HuH-7 (cell line): ENCODE measurements at places on chromosomes 6 and 20.

GRCh38 chr20:3390759-3391425, 16.6 kb downstream of the DNAAF9 start:
- DNase-seq, result no peak

- DNase-seq, result no peak
These were observed 33.2 kb downstream of the SLC22A23 start for GRCh38 chr6:3423439-3424184.

DNA sequence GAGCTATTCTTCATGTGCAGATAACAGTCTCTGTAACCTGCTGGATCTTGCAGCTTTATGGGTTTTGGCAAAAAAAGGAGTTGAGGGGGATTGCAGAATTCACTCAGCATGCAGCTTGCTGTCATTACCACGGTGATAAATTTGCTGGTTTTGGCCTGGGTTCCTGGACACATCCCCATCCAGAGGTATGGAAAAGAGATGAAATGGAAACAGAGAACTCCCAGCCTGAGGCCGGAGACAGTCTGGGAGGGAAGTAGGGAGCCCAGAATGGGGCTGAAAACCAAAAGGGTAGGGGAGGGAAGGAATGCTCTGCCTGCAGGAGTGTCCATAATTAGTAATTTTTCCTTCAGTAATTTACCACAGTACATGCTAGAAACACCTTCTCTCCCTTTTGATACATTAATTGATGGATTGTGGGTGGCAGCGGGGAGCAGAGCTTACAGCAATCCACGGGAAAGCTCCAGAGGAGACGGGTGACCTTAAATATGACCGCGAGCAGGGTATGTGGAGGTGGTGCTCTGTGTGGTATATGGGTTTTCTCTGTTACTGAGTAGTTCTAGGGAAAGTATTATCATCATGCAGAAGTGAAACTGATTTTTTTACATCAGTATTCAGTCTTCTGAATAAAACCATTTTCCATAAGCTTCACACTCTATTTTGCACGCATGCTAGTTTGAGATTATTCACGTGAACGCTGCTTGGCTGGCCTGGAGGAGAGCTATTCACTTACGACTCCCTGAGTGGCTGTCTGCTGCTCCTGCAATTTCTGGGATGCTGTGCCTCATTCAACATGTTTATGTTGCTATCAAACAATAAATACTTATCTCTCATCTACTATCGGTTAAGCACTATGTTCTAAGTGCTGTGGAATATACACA, 66.3 kb upstream of the KCNK16 start:
- no peak for DNase-seq

DNA sequence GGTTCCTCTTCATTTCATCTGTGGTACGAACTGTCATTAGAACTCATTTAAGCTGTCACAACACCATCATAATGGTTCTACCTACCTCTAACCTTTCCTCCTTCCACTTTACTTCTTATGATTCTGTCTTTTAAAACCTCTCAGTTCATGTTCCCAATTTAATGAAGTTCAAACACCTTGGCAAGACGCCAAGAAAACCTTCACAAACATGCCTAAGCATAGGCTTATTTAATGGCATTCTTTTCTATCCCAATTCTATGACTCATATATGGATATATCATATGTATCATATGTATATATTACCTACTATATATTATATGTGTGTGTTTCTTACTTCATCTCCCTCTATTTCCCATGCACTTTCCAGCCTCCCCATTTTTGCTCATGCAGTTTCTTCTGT, 283.4 kb upstream of the TBX18 start:
- DNase-seq, result no peak

- DNase-seq, result no peak
These were observed 42.0 kb upstream of the KCNQ5 start for GRCh38 chr6:72579865-72580264.

GRCh38 chr20:18849131-18849530, 35.5 kb downstream of the SCP2D1 start:
- DNase-seq, result no peak

- DNase-seq, result no peak
These were observed 385.7 kb upstream of the MMS22L start for GRCh38 chr6:97668716-97669115.

DNA sequence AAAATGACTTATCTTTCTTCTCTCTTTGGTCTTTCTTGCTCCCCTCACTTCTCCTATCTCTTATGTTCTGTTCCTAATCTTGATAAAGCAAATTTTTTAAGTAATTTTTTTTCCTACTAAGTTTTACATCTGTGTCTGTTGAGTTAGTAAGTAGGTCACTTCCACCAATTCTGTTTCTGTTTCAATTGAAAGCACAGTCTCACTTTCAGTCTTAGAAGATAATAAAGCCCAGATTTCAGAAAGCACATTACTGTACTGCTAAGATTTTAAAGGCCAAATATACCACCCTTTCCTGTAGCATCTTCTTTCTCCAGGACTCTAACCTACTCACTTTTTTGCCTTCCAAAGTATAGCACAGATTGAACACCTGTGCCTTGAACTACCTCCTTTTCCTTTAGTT, 866.1 kb upstream of the ADGRB3 start:
- no peak for DNase-seq

DNA sequence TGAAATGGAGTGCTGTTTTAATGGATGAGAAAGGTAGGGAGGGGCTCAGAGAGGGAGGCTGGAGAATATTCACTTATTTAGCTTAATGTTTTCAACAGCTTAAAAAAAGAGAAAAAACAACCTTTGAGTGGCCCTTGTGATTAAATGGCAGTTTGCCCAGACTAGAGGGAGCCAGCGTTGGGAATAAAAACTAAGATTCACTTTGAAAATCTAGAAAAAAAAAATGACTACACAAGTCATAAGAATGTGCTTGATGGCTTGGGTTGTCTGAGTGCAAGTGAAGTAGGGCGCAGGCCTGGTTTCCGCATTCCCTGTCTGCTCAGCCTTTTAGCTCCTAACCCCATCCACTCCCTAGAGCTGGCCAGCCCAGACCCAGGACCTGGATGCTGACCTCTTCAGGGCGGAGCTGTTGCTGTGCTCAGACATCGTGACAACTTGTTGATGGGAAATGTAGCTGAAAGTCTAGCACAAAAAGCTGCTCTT, 28.9 kb downstream of the UTRN start:
- DNase-seq, result no peak

- DNase-seq, result no peak
These were observed 16.2 kb downstream of the FRS3 start for GRCh38 chr6:41763470-41763869.

DNA sequence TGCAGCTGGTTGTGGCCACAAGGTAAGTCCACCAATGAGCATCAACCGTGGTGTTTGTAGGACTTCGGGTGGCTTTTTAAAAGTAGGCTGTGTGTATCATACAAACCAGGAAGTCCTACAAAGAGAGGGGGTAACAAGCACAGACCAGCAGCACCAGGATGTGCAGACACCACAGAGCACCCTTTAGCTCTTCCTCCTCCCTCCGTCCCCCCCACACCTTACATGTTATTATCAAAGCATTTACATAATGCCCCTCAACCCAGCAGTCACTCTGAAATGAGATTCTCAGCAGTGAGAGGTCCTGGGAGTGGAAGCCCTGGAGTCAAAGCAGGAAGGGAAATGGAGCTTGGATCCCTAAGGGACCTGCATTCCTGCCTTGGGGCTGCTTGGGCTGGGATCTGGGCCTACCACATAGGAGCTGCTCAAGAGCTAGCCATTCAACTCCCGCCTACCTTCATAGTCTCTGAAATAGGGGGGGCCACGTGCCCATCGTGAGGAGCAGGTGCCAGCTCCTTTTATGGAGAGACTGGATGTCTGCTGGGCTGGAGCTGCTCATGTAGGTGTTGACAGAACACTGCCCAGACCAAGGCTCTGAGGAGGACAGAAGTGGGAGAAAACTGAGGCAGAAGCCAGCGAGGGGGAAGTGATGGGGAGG, 90.6 kb downstream of the PSMB1 start:
- no peak for DNase-seq

GRCh38 chr6:25122622-25123237, 156.4 kb upstream of the CARMIL1 start:
- no peak for DNase-seq

- DNase-seq, result no peak
These were observed 825.3 kb upstream of the GJE1 start for GRCh38 chr6:141307309-141307998.

DNA sequence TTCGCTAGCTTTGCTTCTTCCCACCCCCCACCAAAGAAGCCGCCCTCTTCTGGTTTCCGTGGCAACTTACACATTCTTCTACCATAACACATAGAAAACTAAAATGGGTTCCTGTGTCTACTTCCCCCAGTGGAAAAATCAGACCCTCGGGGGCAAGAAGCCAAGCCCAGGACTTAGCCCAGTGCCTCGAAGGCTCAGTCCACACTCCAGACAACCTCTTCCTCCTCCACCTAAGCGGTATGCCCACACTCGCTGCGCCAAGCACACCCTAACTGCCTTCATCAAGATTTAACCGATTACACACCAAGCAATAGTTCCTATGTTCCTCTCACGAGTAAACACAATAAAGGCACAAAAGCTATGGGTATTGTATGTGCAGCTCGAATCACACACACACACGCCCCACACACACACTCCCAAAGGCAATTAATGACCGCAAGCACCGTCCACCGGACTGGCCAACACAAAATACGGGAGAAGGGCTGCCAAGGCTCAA, 537 bp downstream of the PPIL4 start:
- peak; percentile 10 for DNase-seq

DNA sequence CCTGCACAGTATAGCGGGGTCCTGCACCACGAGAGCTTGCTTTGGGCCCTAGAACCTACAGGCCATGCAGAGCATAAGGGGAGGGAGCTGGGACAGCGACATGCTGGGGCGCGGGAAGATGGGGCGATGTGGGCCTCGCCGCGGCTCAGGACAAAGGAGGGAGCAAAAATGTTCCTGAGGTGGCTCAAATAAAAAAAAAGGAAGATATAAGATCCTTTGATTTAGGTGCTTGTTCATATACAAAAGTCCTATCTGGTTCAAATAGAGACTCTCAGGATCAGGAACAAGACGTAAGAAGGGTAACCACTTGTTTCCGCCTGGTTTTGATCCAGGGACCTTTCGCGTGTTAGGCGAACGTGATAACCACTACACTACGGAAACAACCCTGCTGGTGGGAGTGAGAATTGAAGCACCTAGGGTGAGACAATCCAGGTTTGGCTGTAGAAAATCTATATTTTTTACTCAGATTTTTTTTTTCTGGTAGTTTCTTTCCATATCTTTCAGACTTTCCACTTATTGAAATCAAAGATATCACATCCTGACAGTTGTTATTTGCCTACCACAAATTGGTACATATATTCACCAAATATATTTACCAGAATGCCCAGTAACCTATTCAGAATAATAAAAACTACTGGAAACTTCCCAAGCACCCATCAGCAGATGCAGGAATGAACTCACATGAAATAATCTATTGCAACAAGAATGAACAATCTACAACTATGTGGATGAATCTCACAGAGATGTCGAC, 177.9 kb upstream of the ZNF184 start:
- peak; percentile 63 for DNase-seq

DNA sequence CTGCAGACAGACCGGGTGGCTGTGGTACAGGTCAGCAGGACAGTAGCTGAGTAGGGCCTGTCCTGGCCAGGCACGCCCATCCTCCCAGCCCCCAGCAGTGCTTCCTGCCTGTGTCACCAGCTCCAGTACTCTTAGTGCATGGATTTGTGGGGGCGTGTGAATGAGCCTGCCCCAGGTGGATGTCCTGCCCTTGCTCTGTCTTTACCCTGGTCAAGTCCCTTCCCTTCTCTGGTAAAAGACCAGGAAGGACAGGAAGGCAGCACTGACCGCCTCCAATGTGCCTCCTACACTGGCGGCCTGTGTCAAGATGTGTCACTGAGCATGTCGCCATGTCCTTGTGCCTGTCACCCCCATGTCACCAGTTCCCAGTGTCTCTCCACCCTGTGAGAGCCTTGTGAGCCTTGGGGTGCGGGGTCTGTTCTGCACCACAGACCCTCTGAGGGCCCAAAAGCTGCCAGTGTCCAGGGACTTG, 11.9 kb downstream of the TEAD3 start:
- DNase-seq, result no peak

DNA sequence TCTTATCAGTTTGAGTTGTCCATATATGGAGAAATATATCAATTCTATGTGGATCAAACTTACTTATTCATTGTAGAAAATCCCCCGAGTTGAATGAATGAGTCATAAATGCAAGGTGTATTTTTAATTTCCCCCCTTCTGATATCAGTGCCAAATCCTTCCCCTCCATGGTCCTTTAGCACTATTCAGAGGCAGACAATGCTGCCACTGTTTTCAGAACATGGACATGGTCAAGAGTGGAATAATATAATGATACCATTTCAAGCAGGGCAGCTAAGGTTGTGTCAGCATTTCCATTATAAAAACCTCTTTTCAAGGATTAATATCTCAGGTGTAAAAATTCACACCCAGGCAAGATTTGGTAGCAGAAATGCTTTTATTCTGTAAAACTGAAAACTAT, 244.0 kb downstream of the FOXC1 start:
- DNase-seq, result no peak

DNA sequence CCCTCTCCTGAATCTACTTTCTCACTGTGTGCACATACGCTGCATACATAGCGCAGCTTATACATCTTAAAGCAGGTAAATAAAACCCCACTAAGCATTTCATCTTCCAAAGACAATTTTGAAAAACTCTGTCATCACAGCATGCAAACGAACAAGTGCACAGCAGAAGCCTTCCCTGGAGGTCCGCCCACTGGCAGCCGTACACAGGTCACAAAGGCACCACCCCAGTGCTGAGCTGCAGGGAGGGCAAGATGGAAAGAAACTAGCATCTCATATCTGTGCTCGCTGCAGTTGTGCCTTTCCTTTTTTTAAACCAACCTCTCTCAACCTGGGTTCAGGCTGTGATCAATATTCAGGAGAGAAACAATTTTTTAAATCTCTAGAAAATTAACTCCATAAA, 73.3 kb downstream of the HUS1B start:
- DNase-seq, result no peak

DNA sequence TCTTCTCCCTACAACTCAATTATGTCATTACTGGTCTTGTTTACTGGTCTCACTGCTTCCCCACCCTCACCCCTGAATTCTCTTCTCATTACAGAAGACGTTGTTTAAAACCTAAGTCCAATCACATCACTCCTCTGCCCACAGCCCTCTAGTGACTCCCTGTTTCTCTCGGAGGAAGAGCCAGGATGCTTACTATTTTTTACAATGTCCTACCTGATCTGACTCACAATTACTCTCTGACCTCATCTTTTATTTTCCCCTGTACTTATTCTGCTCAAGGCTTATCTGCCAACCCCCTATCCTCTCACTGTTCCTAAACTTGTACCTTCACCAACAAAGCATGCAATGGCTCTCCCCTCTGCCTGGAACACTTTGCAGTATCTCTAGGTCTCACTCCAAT, 400.4 kb upstream of the PTCHD4 start:
- no peak for DNase-seq

DNA sequence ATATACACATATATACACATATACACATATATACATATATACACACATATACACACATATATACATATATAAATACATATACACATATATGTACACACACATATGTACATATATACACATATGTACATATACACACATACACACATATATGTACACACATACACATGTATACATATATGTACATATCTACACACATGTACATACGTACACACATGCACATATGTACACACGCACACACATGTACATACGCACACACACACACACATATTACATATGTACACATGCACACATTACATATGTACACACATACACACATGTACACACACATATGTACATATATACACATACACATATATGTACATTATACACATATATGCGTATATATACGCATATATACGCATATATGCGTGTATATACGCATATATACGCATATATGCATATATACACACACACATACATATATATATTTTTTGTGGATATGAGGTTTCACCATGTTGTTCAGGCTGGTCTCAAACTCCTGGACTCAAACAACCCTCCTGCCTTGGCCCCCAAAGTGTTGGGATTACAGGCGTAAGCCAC, 27.2 kb downstream of the SRC start:
- no peak for DNase-seq
